ENCODE measurements at places on chromosomes 16 and 17.

DNA sequence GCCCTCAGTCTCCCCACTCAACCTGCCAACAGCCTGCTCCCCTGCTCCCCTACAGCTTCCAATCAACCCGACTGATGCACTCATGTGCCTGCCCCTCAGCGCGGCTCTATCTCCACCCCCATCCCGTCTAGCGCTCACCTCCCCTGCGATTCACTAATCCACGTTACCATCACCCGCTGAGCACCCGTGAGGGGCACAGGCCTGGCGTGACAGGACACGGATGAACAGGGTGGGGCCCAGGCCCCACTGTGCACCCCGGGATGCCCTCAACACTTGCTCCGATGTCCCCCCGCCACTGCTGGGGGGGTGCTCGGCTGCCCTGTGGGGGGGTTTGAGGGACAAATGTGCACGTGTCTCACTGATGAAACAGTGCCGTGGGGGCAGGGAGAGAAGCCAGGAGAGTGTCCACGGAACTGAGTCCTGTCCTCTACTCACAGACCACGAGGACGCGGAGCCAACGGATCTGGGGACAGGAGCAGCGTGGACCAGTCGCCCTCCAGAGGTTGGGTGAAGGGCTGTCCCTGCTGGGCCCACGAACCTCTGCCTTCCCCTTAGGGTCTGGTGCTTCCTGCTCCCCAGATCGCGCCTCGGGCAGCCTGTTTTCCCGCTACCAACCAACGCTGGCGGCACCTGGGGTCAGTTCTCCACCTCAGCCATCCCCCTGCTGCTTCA is 66.7 kb downstream of the RPH3AL start:
- DNase-seq = no peak

DNA sequence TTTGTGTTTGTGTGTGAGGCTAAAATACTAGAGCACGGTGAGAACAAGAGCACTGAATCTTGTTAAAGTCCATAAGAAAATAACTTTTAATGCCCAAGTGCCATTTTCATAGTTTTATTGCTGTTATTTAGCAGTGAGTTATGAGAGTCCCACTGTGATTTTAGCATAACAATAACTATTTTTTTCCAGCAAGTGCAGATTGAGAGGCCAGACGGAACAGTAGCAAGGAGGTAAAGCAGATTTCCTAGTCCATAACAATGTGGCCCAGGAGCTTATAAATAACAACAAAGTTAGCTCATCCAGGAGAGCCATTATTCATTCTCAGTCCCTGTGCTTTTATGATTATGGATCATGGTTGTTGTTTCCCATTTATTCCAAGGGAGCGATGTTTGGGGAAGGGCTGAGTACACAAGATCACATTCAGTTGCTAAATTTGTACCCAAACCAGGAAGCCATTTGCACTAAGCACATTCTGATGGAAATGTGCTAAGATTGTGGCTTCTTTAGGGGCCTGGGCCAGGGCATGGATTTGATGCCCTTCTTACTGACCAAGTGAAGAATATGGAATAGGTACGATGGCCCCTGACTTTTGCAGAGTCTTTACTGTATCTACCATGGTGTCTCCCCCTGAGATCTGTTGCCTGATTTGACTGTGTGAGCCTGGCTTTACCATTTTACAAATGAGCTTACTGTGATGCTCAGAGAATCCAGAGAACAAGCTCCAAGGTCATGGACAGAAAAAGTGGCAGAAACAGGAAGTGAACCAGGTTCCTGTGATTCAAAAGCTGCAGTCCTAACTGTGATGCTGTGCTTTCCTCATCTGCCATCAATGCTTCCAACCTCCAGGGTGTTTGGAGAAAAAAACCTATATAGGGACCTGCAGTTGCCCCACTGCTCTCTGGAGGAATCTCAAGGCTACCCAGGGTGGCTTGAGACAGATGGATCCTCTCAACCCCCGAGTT is 204.7 kb upstream of the HSBP1 start:
- no peak for DNase-seq

DNA sequence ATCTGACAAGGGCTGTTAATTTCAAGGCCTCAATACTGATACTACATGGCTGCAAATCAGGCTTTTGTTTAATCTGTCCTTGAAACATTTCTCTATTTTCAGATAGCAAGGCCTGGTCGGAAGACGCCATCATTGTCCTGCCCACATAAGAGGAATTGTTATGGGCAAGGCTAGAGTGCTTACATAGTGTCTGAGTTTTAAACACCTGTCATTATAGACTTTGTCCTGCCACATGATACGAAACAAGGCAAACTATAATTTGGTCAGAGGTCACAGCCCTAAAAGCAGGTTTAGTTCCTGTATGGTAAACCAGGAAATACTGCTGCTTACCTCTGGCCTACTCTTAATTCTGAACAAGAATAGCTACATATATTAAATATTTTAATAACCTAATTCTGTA is 104.4 kb downstream of the SSH2 start:
- no peak for DNase-seq

DNA sequence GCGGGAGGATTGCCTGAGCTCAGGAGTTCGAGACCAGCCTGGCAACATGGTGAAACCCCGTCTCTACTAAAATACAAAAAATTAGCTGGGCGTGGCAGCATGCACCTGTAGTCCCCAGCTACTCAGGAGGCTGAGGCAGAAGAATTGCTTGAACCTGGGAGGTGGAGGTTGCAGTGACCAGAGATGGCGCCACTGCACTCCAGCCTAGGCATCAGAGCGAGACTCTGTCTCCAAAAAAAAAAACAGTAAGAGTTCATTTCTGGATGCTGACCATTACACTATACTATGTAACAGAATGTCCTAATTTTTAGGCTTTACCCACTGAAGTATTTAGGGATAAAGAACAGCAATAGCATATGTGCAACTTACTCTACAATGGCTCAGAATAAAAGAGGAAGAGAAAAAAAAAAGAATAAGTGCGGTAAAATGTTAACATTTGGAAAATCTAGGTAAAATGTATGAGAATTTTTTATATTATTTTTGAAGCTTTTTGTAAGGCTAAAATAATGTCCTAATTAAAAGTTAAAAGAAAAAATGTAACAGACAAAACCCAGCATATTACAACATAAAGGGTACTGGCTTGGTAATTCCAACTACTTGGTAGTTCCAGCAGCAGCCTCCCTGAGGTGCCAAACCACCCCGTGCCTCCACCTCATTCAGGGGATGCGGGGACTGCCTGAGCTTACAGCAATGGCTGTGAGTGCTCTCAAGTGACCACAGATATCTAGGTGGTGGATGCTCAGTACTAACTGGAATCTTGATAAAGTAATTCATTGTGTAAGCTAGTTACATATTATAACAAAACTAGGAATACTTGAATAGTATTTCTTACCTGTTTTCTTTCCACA is 10.9 kb downstream of the COPS3 start:
- no peak for DNase-seq

DNA sequence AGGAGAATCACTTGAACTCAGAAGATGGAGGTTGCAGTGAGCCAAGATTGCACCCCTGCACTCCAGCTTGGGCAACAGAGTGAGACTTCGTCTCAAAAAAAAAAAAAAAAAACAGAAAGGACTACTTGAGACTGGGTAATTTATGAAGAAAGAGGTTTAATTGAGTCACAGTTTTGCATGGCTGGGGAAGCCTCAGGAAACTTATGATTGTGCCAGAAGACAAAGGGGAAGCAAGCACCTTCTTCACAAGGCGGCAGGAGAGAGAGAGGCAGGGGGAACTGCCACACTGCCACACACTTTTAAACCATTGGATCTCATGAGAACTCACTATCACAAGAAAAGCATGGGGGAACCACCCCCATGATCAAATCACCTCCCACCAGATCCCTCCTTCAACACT is 9.0 kb upstream of the MILR1 start:
- DNase-seq = no peak

DNA sequence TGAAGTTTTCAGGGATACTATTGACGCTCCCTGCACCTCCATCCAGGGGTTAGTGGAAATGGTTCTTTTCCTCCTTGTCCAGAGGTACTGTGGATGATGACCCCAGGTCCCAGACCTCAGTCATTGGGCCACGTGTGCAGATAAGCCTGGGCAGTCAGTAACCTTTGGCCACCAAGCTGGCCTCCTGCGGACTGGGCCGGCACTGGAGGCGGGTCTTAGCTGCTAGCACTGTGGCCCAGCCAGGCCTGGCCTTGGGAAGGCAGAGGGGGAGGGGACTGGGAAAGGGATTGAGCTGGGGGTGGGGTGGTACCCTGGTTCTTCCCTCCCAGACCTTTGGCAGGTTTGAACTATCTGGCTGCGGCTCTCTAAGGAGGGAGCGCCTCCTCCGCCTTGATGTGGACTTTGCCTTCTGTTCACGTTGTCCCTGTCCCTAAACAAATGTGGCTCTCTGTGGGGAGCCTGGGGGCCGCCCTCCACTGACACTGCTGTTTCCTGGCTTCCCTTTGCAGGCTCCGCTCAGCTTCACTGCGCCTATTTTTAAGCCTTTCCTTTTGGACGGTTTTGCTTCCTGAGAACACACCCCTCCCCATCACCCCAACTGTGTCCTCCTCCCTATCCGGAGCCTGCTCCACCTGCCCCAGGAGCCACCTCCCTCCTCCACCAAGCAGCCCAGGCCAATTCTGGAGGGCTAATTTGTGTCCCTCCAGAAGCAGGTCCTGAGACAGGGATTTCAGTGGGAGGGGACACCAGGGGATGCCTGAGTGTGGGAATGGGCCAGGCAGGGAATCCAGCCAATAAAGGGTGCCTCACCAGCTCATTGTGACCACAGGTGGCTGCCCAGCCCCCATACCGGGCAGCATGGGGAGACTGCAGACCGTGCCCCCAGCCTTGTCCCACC is 251.9 kb downstream of the SEC14L1 start:
- DNase-seq = no peak

DNA sequence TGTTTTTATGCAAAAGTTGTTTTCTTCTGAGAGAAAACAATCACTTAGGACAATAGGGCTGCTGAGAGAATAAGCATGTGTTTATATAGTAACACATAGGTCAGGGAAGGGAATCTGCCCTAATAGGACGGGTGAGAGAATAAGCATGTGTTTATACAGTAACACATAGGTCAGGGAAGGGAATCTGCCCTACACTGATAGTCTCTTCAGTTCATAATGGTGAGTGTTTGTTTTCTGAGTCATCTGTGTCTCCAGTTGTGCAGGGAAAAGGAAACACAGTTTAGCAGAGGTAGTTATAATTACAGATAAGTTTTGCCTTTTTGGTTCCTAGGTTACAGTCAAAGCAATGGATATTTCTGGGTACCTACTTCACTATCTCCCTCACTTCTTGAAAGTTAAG is 252.3 kb upstream of the CA10 start:
- no peak for DNase-seq

- no peak for DNase-seq
These were observed 43.4 kb downstream of the ADCY7 start for GRCh38 chr16:50309527-50310307.

- DNase-seq = no peak
These were observed 559 bp downstream of the IRX3 start for GRCh38 chr16:54286090-54286365.

DNA sequence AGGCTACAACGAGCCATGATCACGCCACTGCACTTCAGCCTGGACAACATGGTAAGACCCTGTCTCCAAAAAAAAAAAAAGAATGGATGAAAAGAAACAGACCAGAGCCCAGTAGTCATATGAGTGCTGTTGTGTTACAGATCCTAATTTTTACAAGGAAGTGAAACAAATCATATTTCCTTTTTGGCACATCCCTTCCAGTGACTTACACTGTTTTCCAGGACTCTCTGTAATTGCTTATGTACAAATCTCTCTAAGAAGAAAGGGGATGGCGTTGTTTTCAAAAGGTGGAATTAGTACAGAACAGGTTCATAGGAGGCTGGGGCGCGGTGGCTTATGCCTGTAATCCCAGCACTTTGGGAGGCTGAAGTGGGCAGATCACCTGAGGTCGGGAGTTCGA is 19.8 kb upstream of the ZNF594 start:
- DNase-seq = no peak

- DNase-seq = no peak
These were observed 90.8 kb upstream of the FOXF1 start for GRCh38 chr16:86419518-86419917.

GRCh38 chr17:10200016-10200415 is 1.6 kb upstream of the GAS7 start:
- no peak for DNase-seq

DNA sequence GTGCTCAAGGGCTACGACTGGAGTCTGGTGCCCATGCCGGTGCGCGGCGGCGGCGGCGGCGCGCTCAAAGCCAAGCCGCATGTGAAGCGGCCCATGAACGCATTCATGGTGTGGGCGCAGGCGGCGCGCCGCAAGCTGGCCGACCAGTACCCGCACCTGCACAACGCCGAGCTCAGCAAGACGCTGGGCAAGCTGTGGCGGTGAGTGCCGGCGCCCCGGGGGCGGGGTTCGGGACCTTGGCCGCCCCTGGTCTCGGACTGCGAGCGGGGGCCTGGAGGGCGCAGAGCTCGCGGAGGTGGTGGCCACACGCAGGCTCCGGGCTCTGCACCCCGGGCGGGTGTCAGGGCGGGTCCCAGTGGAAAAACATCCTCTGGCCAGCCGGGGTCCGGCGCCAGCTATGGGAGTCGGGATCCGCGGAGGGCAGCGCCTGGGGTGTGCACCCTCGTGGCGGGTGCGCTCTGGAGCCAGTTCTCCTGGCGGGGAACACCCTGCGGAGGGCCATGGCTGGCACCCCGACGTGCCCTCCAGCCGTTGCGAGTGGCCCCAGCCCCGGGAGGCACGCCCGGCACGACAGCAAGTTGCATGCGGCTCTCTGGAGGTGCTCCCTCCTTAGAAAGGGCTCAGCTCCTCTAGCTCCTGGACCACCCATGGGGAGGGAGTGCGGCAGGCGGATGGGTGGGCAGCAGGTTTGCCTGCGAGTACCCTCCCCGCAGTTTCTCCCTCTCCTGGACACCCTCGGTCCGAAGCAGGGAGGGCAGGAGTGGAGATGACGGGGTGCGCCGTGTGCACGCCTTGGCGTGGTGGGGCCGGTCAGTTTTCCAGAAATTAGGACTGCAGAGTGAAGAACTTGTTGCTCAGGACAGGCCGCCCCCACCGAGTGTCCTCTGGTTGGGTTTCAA is 824 bp downstream of the SOX8 start:
- no peak for DNase-seq

- DNase-seq = no peak
These were observed 31.6 kb downstream of the MYH10 start for GRCh38 chr17:8598913-8599312.

DNA sequence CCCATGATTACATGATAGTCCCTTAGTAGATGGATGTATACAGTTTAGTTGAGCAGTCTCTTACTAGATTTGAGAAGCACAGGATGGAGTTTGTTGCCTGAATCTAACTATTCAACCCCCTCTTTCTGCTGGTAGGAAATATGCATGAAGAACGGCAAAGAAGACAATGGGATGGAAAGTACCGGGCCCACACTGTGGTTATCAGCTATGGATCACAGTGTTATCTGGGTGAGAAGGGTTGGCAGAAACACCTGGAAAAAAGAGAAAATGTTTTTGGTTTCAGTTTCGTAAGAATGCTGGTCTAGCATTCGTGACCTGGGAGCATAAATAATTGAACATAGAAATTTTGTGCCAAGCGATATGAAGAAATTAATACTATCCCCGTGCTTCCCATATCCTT is 53.1 kb downstream of the ANKFN1 start:
- DNase-seq = no peak

- no peak for DNase-seq
These were observed 9.3 kb downstream of the ENDOV start for GRCh38 chr17:80424261-80424660.

- no peak for DNase-seq
These were observed 1.3 kb downstream of the ARMC5 start for GRCh38 chr16:31460582-31461002.

Data from NCI-H1436 (cell line).